ENCODE measurements at places on chromosomes 5 and 9. TPM values are rescaled to one million over a fixed set of nuclear protein-coding genes. Genes with fewer than 3 reads are reported as not detected.

GRCh38 chr9:96449523-96449844, 485 bp upstream of the HABP4 start:
- DNase-seq, result no peak

- no peak for DNase-seq
Measured at GRCh38 chr5:1202026-1202797, 817 bp downstream of the SLC6A19 start.

Gene TICAM2
- 1.2 TPM for total RNA-seq

GRCh38 chr9:129698254-129698757, 32.9 kb downstream of the PRRX2 start:
- DNase-seq, result peak; percentile 37

DNA sequence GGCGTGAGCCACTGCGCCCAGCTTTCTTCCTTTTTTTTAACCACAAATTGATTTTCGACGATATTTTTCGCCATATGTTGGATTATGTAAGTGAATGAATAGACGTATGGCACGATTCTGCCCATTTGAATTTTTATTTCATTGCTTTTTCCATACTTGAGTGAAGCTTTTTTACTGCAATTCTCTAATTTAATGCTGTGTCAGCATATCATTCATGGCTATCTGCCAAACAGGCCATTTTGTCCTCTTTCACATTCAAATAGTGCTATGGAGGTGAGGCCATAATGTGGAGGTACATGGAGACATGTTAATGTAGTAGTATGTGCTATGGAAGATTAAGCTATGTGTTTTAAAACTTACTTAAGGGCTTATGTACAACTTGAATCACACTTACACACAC, 152.1 kb upstream of the TUSC1 start:
- no peak for DNase-seq
